Esophagus muscularis mucosa (tissue), 4 donors: ENCODE measurements at places on chromosomes 2 and 18. TPM values are rescaled to one million over a fixed set of nuclear protein-coding genes. Genes with fewer than 3 reads are reported as not detected.

- no peak overlapping the region for H3K4me3 ChIP-seq
- peaks cover 8% of the 10 kb centered on the region for H3K4me1 ChIP-seq
- no peak for DNase-seq
- no peak overlapping the region for H3K27ac ChIP-seq
Measured at GRCh38 chr2:64259312-64259711, 115.1 kb upstream of the PELI1 start.

- peak overlapping the region; percentile 27 for H3K27ac ChIP-seq
- H3K4me3 ChIP-seq: no peak overlapping the region
- H3K36me3 ChIP-seq: no peaks in the 10 kb centered on the region
- no peak for DNase-seq
- peaks cover 9% of the 10 kb centered on the region for H3K4me1 ChIP-seq
- H3K27me3 ChIP-seq: no peaks in the 10 kb centered on the region
Measured at GRCh38 chr2:133986881-133987795, 266.7 kb upstream of the MGAT5 start.

- H3K27me3 ChIP-seq: no peaks in the 10 kb centered on the region
- no peak overlapping the region for H3K27ac ChIP-seq
- no peaks in the 10 kb centered on the region for H3K36me3 ChIP-seq
- peaks cover 22% of the 10 kb centered on the region for H3K4me1 ChIP-seq
- no peak overlapping the region for H3K4me3 ChIP-seq
Measured at GRCh38 chr2:85734942-85735608, 18.7 kb upstream of the ATOH8 start.

- H3K4me1 ChIP-seq: peaks cover 27% of the 10 kb centered on the region
- DNase-seq: no peak
- peaks cover 20% of the 10 kb centered on the region for H3K36me3 ChIP-seq
- no peaks in the 10 kb centered on the region for H3K27me3 ChIP-seq
- H3K4me3 ChIP-seq: peak overlapping the region; percentile 93
- H3K27ac ChIP-seq: peak overlapping the region; percentile 94
Measured at GRCh38 chr2:68156419-68156818, 1.3 kb upstream of the PNO1 start.

DNA sequence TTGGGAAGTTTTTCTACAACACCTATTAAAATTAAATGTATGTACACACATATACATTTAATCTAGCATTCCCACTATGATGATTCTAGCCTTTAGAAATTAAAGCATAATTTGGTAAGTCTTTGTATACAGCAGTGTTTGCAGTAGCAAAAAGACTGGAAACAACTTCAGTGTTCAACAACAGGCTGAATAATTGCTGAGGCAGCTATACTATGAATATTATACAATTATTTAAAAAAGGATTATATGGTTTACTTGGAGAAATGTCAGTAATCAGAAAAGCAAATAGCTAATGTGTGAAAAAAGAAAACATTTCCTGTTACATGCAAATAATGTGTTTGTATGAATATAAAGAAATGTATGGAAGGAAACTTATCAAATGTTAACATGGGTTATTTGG, 1.4 kb upstream of the ZNF638 start:
- H3K27ac ChIP-seq: no peak overlapping the region
- no peak for DNase-seq
- no peak overlapping the region for H3K4me3 ChIP-seq
- peaks cover 24% of the 10 kb centered on the region for H3K4me1 ChIP-seq
- H3K27me3 ChIP-seq: no peaks in the 10 kb centered on the region

Gene ASXL3
- total RNA-seq: 2.1 TPM
